ENCODE measurements at places on chromosomes 1 and 21.

- DNase-seq, result peak; percentile 61
Observed at GRCh38 chr1:209590405-209590804, 6.9 kb downstream of the CAMK1G start.

GRCh38 chr1:184640505-184640904 lies 114.2 kb downstream of the EDEM3 start:
- no peak for DNase-seq

DNA sequence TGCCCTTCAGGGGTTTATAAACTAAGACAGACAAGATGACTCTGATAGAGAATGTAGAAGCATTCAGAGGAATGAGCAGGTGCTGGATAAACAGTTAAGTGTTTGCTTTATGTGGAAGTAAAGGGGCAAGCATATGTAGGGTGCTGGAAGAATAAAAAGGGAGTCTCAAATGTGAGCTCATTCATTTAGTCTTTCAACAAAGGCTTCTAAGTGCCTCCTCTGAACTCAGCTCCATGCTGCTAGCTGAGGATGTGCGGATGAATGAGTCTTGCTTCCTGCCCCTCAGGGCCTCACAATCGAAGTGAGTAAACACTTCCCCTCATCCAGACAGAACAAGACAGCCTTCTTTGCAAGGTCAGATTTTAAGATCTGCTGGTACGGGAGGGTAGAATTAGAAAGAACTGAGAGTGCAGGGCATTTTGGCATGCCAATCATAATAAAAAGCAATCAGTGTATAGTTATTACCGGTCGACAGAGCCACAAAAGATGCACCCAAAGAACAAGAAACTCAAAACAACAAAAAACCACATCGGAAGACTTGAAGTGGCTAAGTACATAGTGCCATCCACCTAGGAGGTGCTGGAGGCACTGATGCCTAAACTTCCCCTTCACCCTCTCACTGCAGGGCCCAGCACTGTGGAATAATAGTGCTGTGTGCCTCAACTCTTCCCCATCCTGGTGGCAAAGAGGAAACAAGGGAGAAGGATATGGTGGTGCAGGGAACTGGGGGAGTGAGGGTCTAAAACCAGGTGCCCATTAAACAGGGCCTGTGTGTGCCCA lies 69.8 kb downstream of the TNR start:
- peak; percentile 58 for DNase-seq

- DNase-seq, result no peak
Observed at GRCh38 chr1:228410671-228411070, 4.0 kb upstream of the TRIM11 start.

- DNase-seq, result no peak
Observed at GRCh38 chr1:2009101-2010053, 5.8 kb upstream of the CFAP74 start.

GRCh38 chr1:8407652-8408051 lies 89.7 kb downstream of the SLC45A1 start:
- DNase-seq, result no peak

DNA sequence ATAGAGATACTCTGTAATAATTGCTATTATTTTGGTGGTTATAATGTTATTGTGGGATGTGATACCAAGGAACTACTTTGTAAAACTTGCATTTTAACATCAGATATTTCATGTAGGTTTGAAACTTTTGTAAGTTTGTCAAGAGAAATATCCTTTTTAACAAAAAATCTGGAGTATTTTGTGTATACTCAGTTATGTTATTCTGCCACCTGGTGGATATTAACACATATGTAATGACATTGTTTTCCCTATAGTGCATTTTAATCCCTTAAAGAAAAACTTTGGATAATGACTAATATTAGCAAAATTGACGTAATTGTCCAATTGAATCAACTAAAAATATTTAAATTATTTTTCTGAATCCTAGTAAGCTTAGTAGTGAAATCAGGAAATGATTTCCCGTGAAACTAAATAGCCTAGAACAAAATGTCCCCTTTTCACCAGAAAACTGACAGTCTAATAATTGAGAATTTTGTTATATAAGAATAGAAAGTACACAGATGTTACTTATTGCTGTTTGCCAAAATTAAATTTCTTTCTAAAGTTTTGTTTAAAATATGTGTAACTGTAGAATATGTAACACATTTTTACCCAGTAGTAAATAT lies 39.6 kb downstream of the KCTD3 start:
- DNase-seq, result no peak

DNA sequence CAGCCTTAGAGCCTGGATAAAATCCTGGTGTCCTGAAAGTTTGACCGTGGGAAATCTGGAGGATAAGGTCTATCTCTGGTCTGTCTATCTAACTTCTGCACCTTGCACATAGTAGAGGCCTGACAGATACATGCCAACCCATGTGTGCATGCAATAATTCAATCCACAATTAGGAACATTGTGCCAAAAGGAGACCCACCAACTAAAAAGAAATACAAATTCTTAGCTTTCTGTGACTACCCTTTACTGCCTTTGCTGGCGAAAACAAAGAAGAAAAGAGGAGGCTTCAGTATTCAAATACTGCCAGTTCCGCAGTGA lies 381 bp upstream of the KLHL20 start:
- no peak for DNase-seq

GRCh38 chr1:102693345-102693744 lies 415.0 kb downstream of the COL11A1 start:
- DNase-seq, result no peak

DNA sequence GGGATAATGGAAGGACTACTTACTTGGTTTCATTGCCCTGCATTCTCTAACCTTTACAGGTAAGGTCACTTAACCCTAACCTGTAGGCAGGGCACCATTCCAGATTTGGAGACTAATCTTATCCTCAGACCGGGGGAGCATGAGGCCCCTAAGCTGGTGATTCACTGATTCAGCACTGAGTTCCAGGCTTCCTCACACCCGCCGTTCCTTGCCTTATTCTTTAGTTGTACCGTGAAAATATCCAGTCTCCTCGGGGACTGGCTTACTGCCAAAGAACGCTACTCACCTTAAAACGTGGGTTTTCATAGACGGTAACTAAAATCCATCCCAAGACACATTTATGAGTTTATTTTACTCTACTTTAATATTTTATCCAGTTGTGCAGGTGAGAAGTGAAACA lies 44.3 kb upstream of the COL24A1 start:
- no peak for DNase-seq

GRCh38 chr1:9728451-9729295 lies 77.1 kb downstream of the PIK3CD start:
- no peak for DNase-seq

DNA sequence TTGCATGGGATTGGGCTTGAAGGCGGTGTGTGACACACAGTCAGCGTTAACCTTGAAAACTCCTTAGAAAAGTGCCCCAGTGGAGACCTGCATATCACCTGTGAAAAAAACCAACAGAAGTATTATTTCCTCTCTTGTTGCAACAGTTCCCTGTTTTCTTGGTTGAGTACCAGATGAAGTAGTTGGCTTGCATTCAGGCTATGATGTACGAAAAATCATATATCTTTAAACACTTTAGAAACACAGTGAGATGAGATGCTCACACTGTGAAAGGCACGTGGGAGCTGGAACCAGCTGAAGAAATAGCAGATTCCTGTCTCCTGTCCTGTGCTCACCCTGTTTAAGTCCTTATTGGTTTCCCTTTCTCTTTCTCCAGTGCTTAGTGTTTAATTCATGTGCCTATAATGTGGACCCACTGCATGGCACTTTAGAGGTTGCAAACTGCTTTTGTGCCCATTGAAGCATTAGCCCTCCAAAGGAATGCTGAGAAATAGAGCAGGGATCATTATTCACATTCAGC lies 2.8 kb downstream of the CAMK1G start:
- no peak for DNase-seq

DNA sequence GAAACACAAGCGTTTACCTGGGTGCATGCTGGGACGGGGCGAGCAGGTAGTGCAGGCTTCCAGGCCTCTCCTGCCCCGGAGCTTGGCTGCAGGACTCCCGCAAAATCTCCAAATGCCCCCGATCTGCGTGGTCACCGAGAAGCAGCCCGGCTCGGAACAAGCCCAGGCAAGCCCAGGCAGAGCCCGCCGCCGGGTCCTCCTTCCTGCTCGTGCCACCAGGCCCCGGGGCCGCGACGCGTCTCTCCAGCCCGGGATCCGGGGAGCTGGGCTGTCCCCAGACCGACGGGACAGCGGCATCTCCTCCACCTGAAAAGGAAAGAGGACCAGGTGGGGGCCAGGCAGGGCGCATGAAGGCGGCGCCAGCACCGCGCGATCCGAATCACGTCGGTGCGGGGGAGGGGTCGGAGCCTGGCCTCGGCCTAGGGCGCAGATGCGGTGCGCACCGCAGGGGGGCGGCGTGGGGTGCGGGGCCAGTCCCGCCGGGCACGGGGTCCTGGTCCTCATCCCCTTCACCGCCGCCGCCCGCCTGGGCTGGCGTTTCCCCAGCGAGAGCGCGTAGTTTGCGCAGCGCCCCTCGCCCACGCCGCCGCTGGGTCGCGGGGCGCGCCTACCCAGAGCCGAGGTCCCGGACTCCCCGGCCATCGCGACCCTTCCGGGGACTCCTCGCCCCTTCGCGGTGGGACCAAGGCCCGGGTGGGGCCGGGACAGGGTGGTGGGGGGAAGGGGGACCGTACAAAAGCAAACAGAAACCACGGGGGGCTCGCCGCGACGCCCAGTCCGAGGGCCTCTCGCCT lies 52.4 kb upstream of the H6PD start:
- no peak for DNase-seq

- no peak for DNase-seq
Observed at GRCh38 chr1:244092293-244092963, 41.3 kb downstream of the ZBTB18 start.

DNA sequence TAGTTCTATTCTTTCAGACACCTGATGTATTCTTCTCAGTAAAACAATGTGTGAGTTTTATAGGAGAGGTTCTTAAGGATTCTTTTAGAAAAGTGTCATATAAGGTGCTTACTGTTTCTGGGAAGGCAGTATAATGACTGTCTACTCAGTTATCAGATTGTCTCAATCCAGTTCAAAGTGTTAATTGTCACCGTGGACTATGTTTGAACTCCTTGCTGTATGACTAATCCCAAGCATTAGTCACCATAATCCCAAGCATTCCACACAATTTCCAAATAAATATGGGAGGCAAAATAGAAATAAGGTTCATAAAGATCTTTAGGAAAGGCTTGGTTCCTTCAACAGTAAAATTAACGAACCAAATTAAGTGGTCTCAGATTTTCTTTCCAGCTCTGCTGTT lies 342.1 kb upstream of the NR5A2 start:
- no peak for DNase-seq

DNA sequence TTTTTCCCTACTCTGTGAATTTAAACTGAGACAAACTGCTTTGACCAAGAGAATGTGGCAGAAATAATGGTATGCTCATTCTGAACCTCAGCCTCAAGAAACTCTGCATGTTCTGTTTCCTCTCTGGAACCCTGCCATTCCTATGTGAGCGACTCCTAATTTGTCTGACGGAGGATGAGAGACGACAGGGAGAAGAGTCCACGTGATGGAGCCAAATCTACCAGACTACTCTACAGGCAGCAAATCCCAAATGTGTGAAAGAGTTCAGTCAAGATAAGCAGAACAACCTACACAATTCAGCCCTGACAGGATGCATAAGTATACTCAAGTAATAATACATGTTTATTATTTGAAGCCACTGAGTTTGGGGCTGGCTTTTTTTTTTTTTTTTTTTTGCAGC lies 153.5 kb downstream of the DPYD start:
- no peak for DNase-seq

GRCh38 chr1:185300152-185300551 lies 16.9 kb downstream of the IVNS1ABP start:
- DNase-seq, result no peak

GRCh38 chr1:108644984-108645383 lies 15.9 kb downstream of the HENMT1 start:
- no peak for DNase-seq
